Panc1 (cell line): ENCODE measurements at places on chromosomes 12 and 14.

DNA sequence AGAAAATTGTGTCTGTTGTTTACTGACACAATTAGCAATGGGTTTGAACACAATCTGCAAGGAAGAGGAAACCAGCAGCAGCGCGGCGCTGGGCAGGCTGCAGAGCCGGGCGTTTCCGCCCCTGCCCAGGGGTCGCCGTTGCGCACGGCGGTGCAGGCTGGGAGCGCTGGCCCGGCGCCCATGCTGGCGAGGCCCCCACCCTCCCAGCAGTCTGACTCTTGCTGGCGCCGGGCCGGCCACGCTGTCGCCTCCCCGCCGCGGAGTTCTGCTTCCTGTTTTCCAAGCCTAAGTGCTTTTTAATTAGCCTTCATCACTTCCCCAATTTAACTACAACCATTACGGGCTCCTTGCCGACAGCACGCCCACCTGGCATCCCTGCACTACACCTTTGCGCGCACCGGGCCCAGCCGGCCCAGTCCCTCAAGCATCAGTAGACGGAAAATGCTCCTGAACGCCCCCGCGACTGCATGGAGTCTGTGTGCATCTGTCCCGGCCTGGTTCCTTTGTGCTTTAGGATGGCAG, 212.1 kb downstream of the GXYLT1 start:
- DNase-seq: no peak

- no peak for DNase-seq
Observed at GRCh38 chr12:9227950-9228349, 19.8 kb upstream of the PZP start.

GRCh38 chr12:24778486-24779304, 170.2 kb downstream of the BCAT1 start:
- peak; percentile 10 for DNase-seq

GRCh38 chr12:106139422-106140171, 843 bp upstream of the NUAK1 start:
- no peak for DNase-seq

DNA sequence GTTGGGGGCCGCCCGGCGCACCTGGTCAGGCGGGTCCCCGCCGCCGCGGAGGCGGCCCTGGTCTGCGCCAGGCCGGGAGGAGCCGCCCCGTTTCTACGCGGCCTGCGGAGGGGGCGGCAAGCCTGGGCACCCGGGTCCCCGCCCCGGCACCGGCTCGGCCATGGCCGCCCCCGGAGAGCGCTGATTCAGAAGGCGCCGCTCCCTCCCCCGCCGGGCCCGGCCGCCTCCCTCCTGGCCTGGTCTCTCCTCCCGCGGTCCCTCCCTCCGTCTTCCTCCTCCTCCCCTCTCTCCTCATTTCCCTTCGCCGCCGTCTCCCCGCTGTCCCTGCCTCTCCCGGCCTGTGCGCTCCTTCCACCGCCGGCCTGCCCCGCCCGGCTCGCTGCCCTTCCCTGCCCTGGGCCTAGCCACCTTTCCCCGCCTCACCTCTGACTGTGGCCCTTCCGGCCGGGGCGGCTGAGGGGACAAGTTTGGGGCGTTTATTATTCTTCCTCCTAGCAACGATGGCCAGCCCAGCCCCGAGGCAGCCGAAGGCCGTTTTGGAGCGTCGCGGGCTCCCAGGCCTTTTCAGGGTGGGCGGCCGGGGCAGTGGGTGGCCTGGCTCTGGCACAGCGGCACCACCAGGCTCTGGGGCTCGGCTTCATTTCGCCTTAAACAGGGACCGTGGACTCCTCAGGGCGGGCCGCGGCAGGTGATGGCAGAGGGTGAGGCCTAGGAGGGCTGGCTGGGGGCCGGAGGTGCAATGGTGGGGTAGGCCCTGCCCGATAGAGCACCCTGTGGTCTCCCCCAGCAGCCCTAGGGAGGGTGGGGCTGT, 768 bp downstream of the CEP170B start:
- no peak for DNase-seq

- no peak for DNase-seq
Observed at GRCh38 chr12:121611306-121611705, 15.0 kb upstream of the ORAI1 start.

GRCh38 chr12:51863933-51864832, 15.7 kb upstream of the FIGNL2 start:
- no peak for DNase-seq

- DNase-seq: no peak
Observed at GRCh38 chr12:110316861-110317260, 35.8 kb downstream of the ATP2A2 start.

GRCh38 chr14:98173305-98173704, 1098.7 kb downstream of the BCL11B start:
- DNase-seq: no peak

DNA sequence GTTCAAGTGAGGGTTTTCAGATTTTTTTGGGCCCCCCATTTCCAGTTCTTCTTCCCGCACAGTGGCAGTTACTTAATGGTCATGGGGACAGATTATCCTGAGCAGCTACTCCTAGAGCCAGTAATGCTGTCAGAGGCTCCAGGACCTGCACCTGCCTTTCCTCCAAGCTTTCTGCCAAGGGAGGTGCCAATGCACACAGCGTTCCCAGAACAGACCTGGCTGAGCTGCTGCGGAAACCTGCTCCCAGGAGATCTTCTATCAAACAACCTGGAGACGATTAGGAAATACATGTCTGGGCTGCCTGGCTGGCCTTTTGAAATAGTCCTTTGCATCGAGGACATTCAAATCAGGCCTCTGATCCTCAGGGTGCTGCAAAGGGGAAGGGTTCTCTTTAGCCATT, 120.9 kb downstream of the SLC8A3 start:
- DNase-seq: no peak

GRCh38 chr12:43115441-43116160, 436.4 kb downstream of the ADAMTS20 start:
- DNase-seq: no peak
